Left cardiac atrium (tissue), 4 donors: ENCODE measurements at places on chromosomes 11 and 22. TPM values are rescaled to one million over a fixed set of nuclear protein-coding genes. Genes with fewer than 3 reads are reported as not detected.

DNA sequence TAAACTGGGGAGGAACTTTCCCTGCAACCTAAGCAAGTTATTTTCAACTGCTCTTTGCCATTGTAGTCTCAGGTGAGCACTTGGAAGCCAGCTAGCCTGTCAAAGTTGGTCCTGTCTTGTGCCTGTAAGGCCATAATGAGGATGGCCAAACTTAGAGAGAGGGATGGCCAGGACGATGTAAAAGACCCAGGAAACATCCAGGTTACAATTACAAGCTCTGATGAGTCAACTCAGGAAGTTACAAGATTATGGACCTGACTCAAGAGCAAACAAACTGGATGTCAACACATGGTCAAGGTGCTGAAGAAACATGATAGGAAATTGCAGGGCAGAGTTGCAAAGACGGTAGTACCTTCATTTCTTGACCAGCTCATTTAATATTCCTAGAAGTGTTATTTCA is 1.6 kb downstream of the GTPBP1 start:
- DNase-seq: no peak

GRCh38 chr11:3021125-3021524 is 29.0 kb upstream of the NAP1L4 start:
- no peak for DNase-seq

DNA sequence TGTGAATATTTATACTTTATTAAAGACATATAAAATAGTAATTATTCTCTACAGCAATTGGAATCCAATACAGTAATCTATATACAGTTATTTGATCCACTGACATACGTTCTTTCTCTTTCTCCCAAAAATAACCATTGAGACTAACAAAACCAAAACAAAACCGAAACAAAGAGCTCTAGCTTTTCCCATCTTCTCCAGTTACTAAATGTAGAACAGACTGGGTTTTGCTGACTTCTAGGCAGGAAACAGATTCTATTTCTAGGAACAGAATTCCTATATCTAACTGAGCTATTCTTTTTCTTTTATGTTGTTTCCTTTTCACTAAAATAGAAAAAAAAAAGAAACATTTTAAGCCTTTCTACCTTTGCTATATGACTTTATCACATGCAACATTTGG is 80.1 kb downstream of the PACS1 start:
- no peak for DNase-seq

GRCh38 chr22:28658448-28658847 is 21.2 kb downstream of the TTC28 start:
- DNase-seq: no peak

- DNase-seq: no peak
These were observed 3.3 kb downstream of the IL18BP start for GRCh38 chr11:72001834-72002591.

GRCh38 chr11:128465946-128466705 is 121.2 kb downstream of the ETS1 start:
- DNase-seq: peak; percentile 43

- DNase-seq: no peak
These were observed 31.8 kb downstream of the SCN3B start for GRCh38 chr11:123622576-123622975.

- DNase-seq: no peak
These were observed 127.1 kb downstream of the SNX19 start for GRCh38 chr11:130789056-130789640.

- DNase-seq: no peak
These were observed 8.0 kb downstream of the RBM14 start for GRCh38 chr11:66624450-66624849.

DNA sequence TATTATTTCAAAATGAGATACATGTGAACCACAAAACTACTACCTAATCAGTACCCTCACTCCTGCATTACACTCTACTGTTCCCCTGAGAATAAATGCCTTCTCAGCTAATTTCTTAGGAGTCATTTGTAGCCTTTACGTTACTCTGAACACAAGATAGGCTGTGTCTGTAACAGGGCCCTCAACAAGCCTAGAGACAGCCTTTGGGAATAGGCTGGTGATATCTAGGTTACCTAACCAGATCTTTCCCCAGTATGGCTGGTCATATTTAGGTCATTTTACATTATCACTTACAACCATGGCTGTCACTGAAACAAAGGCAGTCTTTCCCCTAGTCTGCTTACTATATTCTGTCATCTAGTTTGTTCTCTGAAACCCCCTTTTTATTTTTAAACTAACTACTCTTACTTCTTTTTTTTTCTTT is 14.2 kb downstream of the ATM start:
- DNase-seq: no peak

DNA sequence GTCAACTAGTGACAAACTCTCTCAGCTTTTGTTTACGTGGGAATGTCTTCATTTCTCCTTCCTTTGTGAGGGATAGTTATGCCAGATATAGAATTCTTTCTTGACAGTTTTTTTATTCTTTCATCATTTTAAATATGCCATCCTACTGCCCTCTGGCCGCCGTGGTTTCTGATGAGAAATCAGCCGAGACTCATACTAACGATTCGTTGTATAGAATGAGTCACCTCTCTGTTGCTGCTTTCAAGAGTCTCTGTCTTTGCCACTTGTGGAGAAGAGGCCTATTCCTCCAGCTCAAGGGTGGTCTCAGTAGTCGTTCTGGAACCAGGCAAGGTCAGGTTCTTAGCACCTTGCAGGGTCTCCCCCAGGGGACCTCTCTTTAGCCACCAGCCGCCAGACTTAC is 8.0 kb downstream of the MYO7A start:
- no peak for DNase-seq

- DNase-seq: no peak
These were observed 7.8 kb upstream of the CELSR1 start for GRCh38 chr22:46545086-46545792.

GRCh38 chr11:6419009-6419631 is at the start of gene APBB1:
Gene APBB1 (minus strand): TSS chr11:6419094. CDS start chr11:6411347, 7,747 bp downstream.
- peak; percentile 75 for DNase-seq

DNA sequence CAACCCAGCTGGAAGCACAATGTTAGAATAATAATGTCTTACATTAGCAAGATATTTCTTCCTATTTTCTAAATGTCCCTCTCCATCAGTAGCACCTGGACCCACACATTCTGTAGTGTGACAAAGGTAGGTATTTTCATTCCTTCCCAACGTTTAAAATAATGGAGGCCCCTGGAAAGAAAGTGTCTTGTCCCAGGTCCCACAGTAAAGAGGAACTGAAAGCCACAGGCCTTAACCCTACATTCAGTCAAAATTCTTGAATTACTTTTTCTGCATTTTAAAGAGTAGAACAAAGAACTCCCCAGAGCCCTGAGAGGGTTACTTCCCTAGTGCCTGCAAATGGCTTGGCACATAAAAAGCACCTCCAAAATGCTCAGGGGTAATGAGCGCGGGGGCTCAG is 26.3 kb downstream of the OPCML start:
- no peak for DNase-seq

DNA sequence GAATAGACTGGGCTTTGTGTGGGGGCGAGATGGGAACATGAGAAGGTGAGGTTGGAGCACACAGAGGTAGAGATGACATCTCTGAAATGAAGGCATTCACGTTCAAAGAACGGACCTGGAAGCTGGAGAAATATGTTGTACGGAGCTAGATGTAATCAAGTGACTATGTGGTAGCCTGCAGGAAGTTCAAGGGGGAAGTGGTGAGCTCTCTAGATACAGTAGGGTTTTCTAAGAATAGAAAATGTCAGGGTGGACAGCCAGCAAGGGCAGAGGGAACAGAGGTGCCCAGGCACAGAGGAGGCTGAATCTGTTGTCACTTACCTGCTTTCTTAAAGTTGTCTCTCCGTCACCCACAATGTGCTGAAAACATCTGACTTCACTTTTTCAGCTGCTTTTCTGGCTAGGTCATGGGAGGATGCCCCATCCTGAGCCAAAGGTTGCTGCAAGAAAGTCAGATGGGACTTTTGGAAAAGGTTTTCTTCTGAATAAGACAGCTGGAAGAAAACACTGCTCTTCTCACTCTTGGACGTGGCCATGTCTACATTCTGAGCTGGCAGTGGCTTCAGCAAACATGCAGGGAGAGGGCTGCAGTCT is 171.5 kb upstream of the B3GAT1 start:
- DNase-seq: no peak

- no peak for DNase-seq
These were observed 5.8 kb downstream of the CCDC34 start for GRCh38 chr11:27357250-27357649.

DNA sequence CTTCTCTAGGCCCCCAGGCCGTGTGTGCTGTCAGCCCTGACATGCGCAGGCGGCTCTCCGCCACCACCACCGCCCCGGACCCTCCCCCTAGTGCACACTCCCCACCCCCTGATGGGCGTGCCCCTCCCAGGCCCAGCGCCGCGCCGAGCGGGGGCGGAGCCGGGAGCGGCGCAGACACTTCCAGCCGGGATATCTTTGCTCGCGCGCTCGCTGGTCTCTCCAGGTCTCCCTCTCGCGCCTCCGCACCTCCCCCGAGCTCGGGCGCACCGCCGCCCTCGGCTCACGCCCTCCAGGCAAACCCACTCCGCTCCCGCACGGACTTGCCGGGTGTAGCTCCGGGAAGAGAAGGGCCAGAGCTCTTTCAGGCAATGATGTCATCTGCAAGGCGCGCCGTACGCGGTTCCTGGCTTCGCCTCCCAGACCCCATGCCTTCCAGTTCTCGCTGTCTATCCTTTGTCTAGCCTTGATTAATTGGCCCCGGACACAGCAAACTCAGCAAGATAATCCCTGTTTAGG is at the start of gene SCN3B:
Gene SCN3B, minus strand, starts transcription at position 59 of the 516 bp plus-strand sequence. CDS start 823 bp downstream, outside the sequence.
- peak; percentile 79 for DNase-seq

- DNase-seq: no peak
These were observed 34.0 kb upstream of the TRPC6 start for GRCh38 chr11:101617735-101618332.

GRCh38 chr22:34102633-34103032 is 182.4 kb upstream of the LARGE1 start:
- no peak for DNase-seq

GRCh38 chr11:40314327-40314726 is 1145.1 kb downstream of the LRRC4C start:
- no peak for DNase-seq

DNA sequence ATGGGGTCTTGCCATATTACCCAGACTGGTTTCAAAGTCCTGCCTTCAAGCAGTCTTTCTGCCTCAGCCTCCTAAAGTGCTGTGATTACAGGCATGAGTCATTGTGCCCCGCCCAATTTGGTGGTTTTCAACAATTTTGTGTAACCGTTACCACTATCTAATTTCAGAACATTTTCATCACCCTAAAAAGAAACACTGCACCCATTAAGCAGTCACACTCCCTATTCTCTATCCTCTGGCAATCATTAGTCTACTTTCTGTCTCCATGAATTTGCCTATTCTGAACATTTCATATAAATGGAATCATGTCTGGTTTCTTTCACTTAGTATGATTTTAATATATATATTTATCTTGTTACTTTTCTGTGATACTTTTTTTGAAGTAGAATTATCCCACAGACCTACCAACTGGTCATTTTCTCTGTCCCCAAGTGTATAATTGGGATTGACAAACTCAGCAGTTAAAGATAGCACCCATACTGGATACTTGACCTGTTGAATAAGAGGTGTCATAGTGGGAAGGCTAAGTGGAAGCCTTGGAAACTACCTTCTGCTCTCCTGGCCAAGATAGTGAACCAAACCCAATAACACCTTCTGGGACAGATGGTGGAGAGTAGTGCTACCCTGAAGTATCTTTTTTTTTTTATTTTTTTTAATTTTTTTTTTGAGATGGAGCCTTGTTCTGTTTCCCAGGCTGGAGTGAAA is 64.8 kb downstream of the STIM1 start:
- DNase-seq: peak; percentile 46

- DNase-seq: no peak
These were observed 24.6 kb downstream of the MOV10L1 start for GRCh38 chr22:50114221-50115021.

DNA sequence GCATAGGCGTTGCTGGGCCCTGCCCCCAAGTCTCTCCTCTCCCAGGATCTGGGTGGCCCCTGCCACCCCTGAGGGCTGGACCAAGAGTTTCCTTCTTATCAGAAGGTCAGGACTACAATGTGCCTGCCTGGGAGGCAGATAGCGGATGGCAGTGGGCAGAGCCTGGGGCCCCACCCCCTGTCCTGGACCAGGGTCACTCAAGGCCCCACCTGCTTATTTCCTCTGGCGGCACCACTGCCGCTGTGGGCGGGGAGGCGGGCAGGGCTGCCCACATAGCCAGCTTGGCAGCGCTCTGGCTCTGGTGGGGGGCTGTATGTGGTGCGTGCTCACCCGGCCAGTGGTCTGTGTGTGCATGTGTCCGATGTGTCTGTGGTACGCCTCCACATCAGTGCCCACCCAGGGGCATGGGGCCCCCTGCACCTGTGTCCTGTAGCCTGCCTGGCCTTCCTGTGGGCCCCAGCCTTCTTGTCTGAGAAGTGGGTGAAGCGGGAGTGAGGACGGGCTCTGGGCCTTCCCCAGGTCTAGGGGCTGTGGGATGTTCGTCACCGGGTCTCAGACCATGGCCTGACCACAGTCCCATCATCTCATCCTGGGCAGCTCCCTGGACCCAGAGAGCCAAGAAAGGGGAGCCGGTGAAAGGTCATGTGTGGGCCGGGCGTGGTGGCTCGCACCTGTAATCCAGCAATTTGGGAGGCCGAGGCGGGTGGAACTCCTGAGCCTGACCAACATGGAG is 3.0 kb downstream of the GAS2L1 start:
- peak; percentile 62 for DNase-seq

DNA sequence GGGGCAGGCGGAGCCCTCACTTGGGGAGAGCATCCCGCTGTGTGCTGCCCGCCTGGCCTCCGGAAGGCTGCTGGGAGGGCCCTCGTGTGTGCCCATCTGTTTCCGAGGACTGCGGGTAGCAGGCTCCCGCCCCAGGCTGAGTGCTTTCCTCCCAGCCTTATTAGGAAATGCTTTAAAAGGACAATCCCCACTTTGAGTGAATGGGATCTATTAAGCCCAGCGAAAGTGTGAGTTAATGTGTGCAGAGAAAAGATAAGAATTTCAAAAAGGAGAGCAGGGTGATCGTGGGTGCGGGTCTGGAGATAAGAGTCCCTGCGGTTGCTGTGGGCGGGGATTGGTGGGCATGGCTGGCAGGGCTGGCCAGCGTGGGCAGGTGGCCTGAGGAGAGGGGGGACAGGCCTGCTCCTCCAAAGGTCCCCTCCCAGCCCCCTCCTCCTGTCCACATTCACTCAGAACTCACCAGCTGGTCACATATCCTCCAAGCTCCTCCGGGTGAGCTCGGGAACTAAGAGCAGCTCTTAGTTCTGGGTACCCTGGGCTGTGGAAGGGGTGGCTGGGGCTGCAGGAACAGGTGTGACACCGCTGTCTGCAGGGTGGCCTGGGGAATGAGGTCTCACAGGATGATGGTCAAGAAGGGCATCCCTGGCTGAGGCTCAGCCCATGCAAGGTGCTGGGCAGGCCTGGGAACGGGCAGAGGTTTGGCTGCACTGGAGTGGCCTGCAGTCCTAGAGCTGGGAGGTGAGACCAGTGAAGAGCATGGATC is 1260.3 kb downstream of the BRD1 start:
- no peak for DNase-seq

The FAM181B gene
- 2.0 TPM for total RNA-seq

The KCNK4 gene
- not detected for total RNA-seq

The OR51I1 gene
- total RNA-seq: not detected

The CCDC73 gene
- total RNA-seq: not detected

The ASPHD2 gene
- total RNA-seq: 0.18 TPM

The UBQLNL gene
- total RNA-seq: 0.16 TPM

The CHRM4 gene
- 0.21 TPM for total RNA-seq

The INPP5J gene
- total RNA-seq: 13.3 TPM

The ADAMTS15 gene
- 29.8 TPM for total RNA-seq
